ENCODE measurements at places on chromosomes 3 and 15.

DNA sequence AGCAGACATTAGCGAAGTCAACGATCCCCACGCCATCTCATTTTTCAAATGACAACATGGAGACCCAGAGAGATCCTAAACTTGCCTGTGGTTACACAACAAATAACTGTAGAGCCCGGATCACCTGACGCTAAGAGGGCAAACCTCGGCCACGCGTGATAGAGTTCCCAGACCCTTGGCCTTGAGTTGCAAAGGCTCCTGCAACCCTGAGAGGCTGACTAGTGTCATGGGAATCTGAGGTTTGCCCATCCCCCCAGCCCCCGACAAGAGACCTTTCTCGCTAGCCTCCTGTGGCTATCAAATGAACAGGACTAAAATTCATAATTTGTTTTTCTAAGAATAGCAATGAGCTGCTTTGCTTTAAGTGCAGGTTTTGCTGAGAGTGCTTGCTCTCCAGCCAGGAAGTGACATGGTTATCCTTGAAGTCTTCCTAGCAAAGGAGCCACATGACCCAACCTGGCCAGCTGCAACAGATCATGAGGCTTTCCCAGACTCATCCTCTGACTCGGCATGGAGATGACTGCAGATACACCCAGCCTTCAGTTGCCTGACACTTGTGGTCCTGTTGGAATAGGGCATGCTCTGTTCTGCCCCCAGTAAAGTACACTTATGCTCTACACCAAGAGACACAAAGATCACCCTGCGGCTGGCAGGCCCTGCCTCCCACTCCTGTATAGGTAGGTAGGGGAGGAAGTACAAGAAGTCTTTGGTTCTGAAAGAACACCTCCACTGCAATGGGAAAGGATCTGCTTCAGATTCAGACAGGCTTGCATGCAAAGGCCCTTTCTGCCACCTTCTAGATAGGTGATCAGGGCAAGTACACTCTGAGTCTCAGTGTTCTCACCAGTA is 36.0 kb downstream of the MCF2L2 start:
- no peak for DNase-seq

- DNase-seq, result no peak
These were observed 21.7 kb upstream of the ARHGEF3 start for GRCh38 chr3:56823421-56823926.

- no peak for DNase-seq
These were observed 15.2 kb downstream of the CCK start for GRCh38 chr3:42250761-42251160.

- no peak for DNase-seq
These were observed 52.6 kb upstream of the MYO5C start for GRCh38 chr15:52348056-52348745.

DNA sequence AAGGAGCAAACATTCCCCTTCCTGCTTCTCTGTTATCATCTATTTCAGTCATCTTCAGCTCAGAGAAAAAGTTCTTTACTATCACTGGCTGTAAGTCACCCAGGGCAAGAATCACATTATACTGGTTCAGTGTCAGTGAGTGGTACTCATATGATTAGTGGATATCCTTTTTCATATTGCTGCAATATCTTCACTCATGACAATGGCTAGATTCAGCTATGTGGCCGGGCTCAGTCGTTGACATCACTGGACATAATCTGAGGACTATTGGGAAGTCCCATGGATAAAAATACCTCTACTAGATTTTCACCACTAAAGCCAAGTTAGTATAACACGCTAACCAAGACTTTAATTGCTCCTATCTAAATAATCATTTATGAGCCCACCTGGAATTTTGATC is 91.3 kb upstream of the UBE2E2 start:
- no peak for DNase-seq
